ENCODE measurements at places on chromosomes 12 and 14. TPM values are rescaled to one million over a fixed set of nuclear protein-coding genes. Genes with fewer than 3 reads are reported as not detected.
A peak's percentile ranks its signal among the peaks of the same experiment; 100 is the strongest.

DNA sequence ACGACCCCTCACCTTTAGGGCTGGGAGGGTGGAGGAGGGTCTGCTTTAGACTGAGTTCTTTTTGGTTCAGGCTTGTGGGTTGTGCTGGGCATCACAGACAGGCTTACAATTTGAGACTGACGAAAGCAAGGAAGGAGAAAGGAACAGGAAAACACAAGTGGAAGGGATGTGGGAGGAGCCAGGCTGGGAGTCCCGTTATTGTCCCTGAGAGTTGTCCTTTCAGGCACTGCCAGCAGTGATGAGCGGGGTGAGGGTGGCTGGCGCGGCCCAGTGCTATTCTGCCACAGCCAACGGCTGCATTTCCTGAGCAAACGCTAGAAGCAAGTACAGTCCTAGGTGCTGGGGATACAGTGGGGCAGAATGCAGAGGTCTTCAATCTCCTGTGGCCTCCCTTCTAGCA lies 29.2 kb upstream of the TSPAN9 start:
- no peak overlapping the region for H3K27ac ChIP-seq
- H3K36me3 ChIP-seq, result no peaks in the 10 kb centered on the region
- peaks cover 3% of the 10 kb centered on the region for H3K4me1 ChIP-seq
- DNase-seq, result no peak

- H3K27ac ChIP-seq, result no peak overlapping the region
- peaks cover 17% of the 10 kb centered on the region for H3K4me1 ChIP-seq
- DNase-seq, result no peak
- no peaks in the 10 kb centered on the region for H3K36me3 ChIP-seq
Measured at GRCh38 chr14:60094306-60094897, 2.7 kb downstream of the PCNX4 start.

- H3K4me3 ChIP-seq, result no peak overlapping the region
- H3K4me1 ChIP-seq, result no peaks in the 10 kb centered on the region
- no peaks in the 10 kb centered on the region for H3K27me3 ChIP-seq
- DNase-seq, result peak; percentile 76
- no peak overlapping the region for H3K27ac ChIP-seq
Measured at GRCh38 chr14:59028476-59029202, 159.8 kb upstream of the DAAM1 start.

FOXG1 gene
- total RNA-seq, result 5.5 TPM

GRCh38 chr12:120642826-120643225 lies 2.4 kb downstream of the CABP1 start:
- H3K36me3 ChIP-seq, result no peaks in the 10 kb centered on the region
- H3K27ac ChIP-seq, result no peak overlapping the region
- H3K4me1 ChIP-seq, result peaks cover 6% of the 10 kb centered on the region
- no peak overlapping the region for H3K4me3 ChIP-seq
- H3K27me3 ChIP-seq, result no peaks in the 10 kb centered on the region
- DNase-seq, result no peak

CGRRF1 gene
- total RNA-seq, result 31.4 TPM

DNA sequence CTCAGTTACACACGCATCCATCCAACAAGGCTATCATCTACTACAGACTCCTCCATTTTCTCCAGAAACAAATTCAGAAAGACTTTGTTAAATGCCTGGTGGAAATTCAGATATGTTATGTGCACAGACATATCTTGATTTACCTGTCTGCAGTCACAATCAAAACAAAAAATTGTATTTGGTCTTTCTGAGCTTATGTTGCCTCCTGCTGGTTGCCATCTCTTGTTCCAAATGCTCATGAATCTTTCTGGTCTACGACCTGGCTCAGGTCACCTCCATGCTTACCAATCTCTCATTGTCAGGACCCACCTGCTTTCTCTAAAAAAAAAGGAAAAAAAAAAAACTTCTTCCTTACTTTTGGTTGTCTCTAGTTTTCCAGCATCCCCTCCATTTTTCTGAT lies 169.2 kb upstream of the PLXNC1 start:
- H3K27me3 ChIP-seq, result no peaks in the 10 kb centered on the region
- H3K36me3 ChIP-seq, result no peaks in the 10 kb centered on the region
- no peak overlapping the region for H3K27ac ChIP-seq
- DNase-seq, result peak; percentile 31
- H3K4me3 ChIP-seq, result no peak overlapping the region

GRCh38 chr12:116420227-116420880 lies 138.8 kb upstream of the MAP1LC3B2 start:
- DNase-seq, result no peak
- no peaks in the 10 kb centered on the region for H3K4me1 ChIP-seq
- no peaks in the 10 kb centered on the region for H3K27me3 ChIP-seq
- H3K4me3 ChIP-seq, result no peak overlapping the region

HHIPL1 gene
- 2.7 TPM for total RNA-seq

DNA sequence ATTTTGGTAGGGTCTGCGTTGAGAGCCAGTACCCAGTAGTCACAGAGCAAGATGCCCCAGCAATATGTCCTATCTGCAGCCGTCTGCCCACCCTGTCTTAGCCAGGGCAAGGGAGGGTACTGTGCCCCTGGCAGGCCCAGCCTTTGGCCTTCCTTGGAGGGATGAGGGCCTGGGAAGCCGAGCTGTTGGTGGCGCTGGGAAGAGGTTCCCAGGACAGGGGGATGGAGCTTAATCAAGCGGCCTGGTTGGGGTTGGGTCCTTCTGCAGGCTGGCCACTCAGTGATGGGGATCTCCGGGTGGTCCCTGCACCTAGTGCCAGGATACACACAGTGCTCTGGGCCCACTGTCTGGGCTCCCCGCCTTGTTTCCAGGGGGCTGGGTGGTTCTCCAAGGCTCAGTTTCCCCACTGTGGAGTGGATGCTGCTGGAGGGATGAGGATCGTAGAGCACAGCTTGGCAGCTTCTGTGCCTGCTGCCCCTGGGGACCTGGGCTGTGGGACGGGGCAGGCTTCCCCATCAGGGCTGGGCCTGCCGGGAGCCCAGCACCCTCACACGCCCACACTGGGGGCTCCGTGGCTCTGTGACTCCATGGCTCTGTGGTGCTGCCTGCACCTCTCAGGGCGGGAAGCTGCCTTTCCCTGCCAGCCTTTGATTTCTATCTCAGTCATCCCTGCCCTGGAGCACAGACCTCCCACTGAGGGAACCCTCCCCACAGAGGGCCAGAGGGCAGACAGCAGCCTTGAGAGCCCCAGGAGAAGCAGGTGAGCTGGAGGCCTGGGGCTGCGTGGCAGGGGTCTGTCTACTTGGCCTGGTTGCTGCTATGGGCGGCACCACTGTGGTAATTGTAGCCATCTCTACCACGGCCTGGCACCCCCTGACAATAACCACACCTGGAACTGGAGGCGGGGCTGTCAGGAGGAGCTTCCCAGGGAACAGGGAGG lies 357.0 kb downstream of the TMEM121 start:
- H3K27me3 ChIP-seq, result no peaks in the 10 kb centered on the region
- H3K27ac ChIP-seq, result no peak overlapping the region
- H3K36me3 ChIP-seq, result no peaks in the 10 kb centered on the region
- H3K4me1 ChIP-seq, result no peaks in the 10 kb centered on the region

GRCh38 chr12:122856999-122857671 lies 21.9 kb downstream of the HIP1R start:
- H3K4me1 ChIP-seq, result peaks cover 22% of the 10 kb centered on the region
- H3K4me3 ChIP-seq, result no peak overlapping the region
- DNase-seq, result no peak
- no peaks in the 10 kb centered on the region for H3K36me3 ChIP-seq
- no peaks in the 10 kb centered on the region for H3K27me3 ChIP-seq
- H3K27ac ChIP-seq, result no peak overlapping the region

DNA sequence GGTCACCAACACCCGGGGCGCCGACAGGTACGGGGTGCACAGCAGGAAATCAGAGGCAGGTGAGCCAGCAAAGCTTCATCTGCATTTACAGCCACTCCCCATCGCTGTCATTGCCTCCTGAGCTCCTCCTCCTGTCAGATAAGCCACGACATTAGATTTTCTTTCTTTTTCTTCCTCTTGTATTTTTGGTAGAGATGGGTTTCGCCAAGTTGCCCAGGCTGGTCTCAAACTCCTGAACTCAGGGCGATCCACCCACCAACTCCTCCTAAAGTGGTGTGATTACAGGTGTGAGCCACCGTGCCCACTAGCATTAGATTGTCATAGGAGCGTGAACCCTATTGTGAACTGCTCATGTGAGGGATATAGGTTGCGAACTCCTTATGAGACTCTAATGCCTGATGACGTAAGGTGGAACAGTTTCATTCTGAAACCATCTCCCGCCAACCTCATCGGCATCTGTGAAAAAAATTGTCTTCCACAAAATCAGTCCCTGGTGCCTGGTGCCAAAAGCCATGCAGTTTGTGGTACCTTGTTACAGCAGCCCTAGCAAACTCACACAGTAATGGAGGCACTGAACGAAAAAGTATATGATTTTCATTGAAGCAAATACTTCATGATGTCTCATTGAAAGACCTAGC lies 1.5 kb downstream of the STYK1 start:
- no peak for DNase-seq
- no peaks in the 10 kb centered on the region for H3K36me3 ChIP-seq

- H3K27me3 ChIP-seq, result no peaks in the 10 kb centered on the region
- no peak overlapping the region for H3K4me3 ChIP-seq
- DNase-seq, result no peak
Measured at GRCh38 chr12:103676893-103677292, 89.8 kb downstream of the STAB2 start.

SYCP3 gene
- 42.4 TPM for total RNA-seq

GRCh38 chr12:91672130-91672529 lies 473.5 kb downstream of the BTG1 start:
- H3K4me1 ChIP-seq, result no peaks in the 10 kb centered on the region
- DNase-seq, result no peak
- H3K4me3 ChIP-seq, result no peak overlapping the region
- H3K36me3 ChIP-seq, result no peaks in the 10 kb centered on the region
- H3K27me3 ChIP-seq, result no peaks in the 10 kb centered on the region
- H3K27ac ChIP-seq, result no peak overlapping the region

CFAP54 gene
- 36.9 TPM for total RNA-seq
